ENCODE measurements at places on chromosomes 2 and 18.

DNA sequence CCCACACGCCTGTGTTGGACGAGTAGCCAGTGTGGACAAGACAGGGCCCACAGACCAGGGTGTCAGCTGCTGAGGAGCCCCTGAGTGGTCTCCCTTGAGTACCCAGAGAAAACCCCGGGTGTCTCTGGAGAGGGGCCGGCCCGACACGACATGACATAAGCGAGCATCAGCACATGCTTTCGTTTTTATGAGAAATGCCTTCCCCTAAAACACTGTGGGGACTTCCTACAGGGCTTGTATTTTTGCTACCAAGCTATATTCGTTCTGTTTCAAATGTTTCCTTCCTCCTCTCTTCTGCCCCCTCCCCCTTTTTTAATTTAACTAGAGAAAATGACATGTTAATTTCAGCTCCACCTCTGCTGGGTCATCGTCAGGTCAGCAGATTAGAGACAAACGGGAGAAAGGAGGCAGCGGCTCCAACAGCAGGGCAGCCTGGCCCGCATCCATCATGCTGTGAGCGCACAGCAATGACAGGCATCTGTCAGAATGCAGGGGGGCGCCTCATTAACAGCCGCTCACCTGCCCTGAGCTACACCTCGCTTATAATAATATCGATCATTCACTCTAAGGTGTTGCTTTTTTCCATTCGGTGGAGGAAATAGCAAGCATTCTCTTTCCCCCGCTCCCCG lies 286.2 kb downstream of the ZNF516 start:
- DNase-seq, result no peak

DNA sequence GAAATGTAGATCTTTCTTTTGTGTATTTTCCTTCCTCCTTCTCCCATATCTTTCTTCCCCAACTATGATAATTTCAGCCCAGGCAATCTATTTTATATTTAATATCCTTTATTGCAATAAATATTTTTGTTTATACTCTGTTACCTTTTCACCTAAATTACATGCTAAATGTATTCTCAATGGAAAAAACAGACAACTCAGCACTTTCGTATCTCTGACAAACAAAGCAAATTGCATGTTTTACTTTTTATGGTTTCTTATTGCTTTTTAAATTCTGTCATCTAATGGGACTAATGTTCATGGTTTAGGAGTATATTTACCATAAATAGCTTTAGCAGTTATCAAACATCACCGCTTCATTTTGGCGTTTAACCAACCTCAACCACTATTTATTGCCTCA lies 74.0 kb downstream of the LRP1B start:
- no peak for DNase-seq

GRCh38 chr2:45612285-45612684 lies 1.2 kb upstream of the SRBD1 start:
- no peak for DNase-seq

DNA sequence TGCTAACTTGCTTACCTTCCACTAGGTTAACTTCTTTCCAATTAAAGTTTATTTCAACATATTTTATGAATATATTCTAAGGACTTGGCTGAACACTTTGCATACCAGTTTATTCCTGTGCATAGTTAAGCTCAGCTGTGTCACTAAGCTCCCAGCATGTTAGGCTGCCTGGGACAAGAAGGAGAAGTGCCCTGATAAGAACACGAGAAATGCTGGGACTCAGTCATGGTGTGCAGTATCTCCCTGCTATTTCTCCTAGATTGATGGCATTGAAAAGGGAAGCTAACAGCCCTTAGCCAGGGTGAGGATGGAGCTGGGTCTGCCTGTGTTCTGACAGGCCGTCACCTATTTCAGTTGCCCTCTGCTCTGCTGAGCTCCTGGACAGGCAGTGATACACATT lies 164.3 kb downstream of the TRABD2A start:
- no peak for DNase-seq

- DNase-seq, result peak; percentile 19
Observed at GRCh38 chr2:224442071-224442967, 40.4 kb upstream of the FAM124B start.

- DNase-seq, result no peak
Observed at GRCh38 chr2:98875081-98875728, 60.8 kb downstream of the CRACDL start.

- DNase-seq, result no peak
Observed at GRCh38 chr2:66236067-66236685, 198.7 kb upstream of the MEIS1 start.

DNA sequence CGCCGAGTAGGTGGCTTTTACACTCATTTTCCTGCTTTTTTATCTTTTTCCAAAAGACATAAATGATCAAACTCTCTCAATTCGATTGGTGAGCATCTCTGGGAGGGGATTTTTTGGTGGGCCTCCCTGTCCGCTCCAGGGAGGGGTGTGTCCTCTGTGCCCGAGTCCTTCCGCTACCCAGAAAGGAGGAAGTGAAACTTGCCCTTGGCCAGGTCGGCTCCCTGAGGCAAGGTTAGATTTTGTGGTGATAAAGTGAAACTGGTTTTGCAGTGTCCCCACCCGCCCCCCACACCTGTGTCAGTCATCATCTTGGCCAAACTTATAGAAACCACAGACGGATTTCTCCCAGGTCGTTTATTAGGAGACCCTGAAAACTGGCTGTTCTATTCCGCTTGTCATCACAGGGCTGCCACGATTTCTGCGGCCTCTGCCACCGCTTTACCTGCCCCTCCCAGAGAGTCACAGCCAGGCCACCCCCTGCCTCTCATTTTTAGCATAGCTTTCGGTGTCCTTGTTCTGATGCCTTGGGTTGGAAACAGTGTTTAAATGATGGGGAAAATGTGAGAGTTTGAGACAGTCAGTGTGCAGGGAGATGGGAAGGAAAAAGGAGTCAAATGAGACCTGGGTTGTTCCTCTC lies 93.6 kb downstream of the SH3BP4 start:
- no peak for DNase-seq

- peak; percentile 41 for DNase-seq
Observed at GRCh38 chr2:39437522-39438296, 624 bp upstream of the MAP4K3 start.

GRCh38 chr2:98383166-98383565 lies 36.9 kb downstream of the CNGA3 start:
- no peak for DNase-seq

GRCh38 chr2:134225841-134226240 lies 28.0 kb upstream of the MGAT5 start:
- DNase-seq, result no peak

GRCh38 chr2:121529439-121530211 lies 1.1 kb upstream of the RNU4ATAC start:
- no peak for DNase-seq

DNA sequence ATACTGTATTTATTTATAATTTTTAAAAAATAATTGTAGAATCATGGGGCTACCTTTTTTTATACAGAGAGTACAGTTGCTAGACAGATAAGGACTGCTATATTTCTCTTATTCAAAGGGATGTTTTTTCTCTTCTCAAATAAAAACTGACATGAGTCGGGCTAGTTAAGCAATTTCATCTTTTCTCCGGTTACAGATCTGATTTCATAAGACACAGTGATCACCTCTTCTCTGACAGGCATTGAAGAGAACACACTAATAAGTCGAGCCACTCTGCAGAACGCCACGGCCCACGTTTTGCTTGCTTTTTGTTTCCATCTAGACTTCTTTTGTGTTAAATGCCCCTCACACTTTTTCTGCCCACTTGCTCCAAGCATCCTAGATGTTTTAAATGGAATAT lies 85.4 kb downstream of the HNRNPLL start:
- DNase-seq, result no peak

GRCh38 chr18:11828786-11829432 lies 22.3 kb upstream of the CHMP1B start:
- no peak for DNase-seq

DNA sequence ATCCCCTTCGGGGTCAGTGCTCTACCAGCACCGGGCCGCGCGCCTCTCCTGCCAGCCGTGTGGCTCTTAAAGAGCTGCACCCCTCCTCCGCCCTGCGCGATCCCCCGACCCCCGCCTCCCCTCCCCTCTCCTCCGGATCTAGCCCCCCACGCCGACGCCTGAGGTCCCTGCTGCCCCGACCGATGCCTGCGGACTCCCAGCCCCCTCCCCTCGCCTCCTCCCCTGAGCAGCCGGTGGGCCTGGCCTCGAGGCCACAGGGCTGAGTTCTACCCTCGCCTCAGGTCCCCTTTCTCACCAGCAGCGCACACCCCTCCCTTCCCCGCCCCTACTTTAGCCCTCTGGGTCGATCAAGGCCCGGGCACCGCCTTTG lies 5.8 kb upstream of the SIX3 start:
- no peak for DNase-seq

- no peak for DNase-seq
Observed at GRCh38 chr2:141820893-141821292, 309.9 kb downstream of the LRP1B start.

Data from activated T-cell treated with anti-CD3 and anti-CD28 coated beads, Interleukin-2, amount 50 U/mL, for 1 hour (primary cell).